Activated naive CD8-positive, alpha-beta T cell treated with anti-CD3 and anti-CD28 coated beads, Interleukin-2, amount 10 ng/mL, durations not matched to agents 7 days and 5 days (primary cell): ENCODE measurements at places on chromosomes 7 and 10.
A peak's percentile ranks its signal among the peaks of the same experiment; 100 is the strongest.

- H3K27ac ChIP-seq, result no peak overlapping the region
- no peak overlapping the region for H3K4me3 ChIP-seq
- H3K4me1 ChIP-seq, result peaks cover 10% of the 10 kb centered on the region
- H3K27me3 ChIP-seq, result no peaks in the 10 kb centered on the region
- no peak for DNase-seq
- H3K36me3 ChIP-seq, result peaks cover 6% of the 10 kb centered on the region
These were observed 72.0 kb upstream of the VKORC1L1 start for GRCh38 chr7:65800890-65801341.

DNA sequence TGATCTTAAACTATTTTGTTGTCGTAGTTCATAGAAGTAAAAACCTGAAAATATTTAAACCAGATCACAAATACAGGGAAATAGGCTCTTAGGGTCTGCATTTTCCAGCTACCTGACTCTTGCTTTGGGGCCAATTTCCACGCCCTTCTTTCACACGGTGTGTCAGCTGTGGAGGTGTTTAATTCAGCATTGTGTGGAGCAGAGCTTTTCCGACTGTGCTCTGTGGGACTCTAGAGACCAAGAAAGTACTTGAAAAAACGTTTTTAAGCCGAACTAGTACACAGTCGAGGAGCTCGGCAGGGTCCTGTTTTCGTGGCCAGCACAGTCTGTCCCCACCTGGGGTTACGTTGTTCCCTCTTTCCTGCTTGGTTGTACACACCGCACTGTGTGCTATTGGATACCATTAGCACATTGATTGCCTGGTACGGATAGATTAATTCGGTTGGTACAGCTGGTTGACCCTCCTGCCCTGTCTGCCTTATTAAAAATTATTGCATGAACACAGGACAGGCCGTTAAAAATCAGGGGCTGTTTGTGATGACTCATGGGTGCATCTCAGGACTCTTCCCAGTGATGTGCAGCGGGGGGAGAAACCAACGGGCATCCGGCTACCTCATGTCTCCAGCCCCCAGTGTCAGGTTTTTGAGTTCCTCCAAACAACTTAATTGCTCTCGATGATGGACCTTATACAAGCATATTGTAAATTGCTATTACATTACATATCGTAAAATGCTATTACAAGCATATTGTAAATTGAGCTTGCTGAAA is 80.7 kb upstream of the BTBD16 start:
- no peaks in the 10 kb centered on the region for H3K4me1 ChIP-seq
- H3K4me3 ChIP-seq, result no peak overlapping the region
- no peak for DNase-seq
- H3K27ac ChIP-seq, result no peak overlapping the region

DNA sequence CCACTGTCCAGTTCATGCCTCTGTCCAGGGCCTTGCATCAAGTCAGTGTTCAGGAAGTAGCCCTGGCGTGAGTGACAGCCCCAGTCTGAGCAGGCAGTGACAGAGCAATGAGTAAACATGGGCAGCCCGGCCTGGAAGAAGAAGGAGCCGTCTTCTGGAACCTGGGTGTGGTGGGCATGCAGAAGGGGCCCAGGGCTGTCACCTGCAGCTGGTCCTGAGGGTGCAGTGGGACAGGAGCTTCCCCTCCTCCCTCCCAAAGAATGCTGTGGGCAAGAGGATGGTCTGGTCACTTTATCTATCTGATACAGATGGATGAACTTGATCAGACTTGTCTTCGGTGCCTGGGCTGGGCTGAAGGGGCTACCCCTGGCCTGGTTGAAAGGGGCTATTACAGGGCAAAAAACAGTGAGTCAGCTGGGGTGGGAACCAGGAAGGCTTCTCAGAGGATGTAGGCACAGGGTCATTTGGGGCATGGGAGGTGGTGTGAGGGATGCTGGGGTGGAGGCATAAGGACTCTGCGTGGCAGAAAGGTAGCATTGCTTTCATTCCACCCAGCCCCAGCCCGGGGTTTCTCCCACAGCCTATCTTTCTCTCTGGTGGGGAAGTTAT is 42.7 kb upstream of the PPIF start:
- H3K4me3 ChIP-seq, result no peak overlapping the region
- no peak for DNase-seq
- peaks cover 2% of the 10 kb centered on the region for H3K4me1 ChIP-seq
- H3K36me3 ChIP-seq, result peaks cover 18% of the 10 kb centered on the region
- no peak overlapping the region for H3K27ac ChIP-seq

DNA sequence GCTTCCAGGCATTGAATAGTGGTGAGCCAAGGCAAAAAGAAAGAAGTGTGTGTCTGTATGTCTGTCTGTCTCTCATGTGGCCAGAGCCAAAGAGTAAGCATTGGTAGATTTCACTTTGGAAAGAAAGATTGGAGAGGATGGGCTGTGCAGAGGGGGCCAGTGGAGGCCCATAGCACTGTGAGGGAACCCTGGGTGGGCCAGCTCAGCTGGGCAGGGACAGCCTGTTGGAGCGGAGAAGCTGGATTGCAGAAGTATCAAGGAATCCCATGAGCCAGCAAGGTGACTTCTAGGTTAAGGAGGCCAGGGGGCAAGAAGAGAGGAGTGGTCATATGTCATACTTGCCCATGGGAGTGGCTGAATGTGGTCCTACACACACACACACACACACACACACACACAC is 1.5 kb upstream of the GRID1 start:
- DNase-seq, result peak; percentile 19
- peaks cover 60% of the 10 kb centered on the region for H3K27me3 ChIP-seq
- H3K4me3 ChIP-seq, result no peak overlapping the region
- H3K4me1 ChIP-seq, result peaks cover 9% of the 10 kb centered on the region
